ENCODE measurements at places on chromosomes 12 and 14. TPM values are rescaled to one million over a fixed set of nuclear protein-coding genes. Genes with fewer than 3 reads are reported as not detected.

DNA sequence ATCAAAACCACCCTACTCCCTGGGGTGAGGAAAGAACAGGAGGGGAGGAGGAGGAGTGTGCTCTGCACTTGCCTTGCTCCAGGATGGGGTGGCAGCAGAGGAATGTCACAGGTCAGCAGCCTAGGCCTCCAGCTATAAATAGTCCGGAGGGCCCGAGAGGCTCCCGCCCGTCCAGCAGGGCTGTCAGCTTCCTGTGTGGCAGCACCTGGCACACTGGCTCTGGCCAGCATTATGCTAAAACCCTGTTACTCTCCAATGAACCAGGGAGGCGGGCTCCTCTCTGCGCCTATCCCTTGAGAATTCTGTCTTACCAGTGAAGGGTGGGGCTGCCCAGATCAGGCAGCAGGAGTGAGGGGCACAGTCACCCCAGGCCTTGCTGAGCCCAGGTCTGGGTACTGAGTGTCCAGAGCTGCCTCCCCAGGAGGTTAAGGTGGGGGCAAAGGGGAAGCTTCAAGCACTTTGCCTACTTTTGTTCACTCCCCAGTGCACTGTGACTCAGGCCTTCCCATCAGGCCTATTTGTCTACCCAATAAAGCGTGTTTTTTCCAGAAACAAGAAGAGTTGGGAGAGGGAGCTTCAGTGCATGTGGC is 1.2 kb upstream of the COX14 start:
- peak; percentile 61 for DNase-seq

GRCh38 chr12:1188016-1188415 is 197.0 kb downstream of the ERC1 start:
- DNase-seq, result no peak

GRCh38 chr12:31984806-31985591 is 25.8 kb downstream of the RESF1 start:
- no peak for DNase-seq

DNA sequence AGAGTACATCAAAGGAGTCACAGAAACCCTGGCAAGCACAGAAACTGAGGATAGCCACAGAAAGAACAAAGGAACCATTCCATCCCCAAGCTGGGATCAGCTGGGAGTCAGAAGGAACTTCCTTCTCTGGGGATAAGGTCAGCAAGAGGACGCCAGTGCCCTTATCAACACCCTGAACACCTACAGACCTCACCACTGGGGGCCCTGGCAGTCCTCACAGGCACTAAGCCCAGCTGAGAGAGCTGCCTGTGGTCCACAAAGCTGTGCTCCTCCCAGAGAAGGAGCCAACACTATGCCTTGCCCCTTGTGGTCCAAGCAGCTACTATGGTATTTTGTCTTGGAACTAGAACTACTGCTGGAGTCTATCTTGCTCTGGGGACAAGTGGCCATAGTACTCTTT is 171.1 kb upstream of the CCDC196 start:
- no peak for DNase-seq

Gene SUDS3
- 22.1 TPM for total RNA-seq

DNA sequence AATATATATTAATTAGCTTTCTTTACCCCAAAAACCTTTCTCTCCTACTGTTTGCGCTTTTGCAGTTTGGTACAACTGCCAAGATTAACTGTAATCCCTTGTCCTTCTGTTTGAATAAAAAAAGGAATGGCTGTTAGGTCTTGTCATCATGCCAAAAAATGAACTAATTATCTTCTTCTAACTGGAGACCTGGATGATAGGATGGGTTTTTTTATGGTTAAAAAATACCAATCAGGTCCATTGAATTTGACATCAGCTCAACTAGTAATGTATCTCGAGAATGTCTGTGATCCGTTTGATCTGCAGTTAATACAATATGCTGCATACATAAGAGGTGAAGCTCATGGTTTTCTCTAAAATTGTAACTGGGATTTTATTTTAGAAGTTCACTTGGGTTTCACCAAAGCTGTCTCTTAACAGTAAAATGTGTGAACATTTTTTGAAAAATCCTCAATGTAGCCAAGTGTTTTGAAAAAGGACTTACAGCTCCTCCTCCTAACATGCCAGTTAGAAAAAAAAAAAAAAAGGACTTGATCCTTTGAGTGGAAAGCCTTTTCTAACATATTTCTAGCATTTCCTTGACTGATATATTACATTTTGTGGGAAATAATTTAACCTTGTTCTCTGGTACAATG is 96.8 kb downstream of the SRGAP1 start:
- no peak for DNase-seq

GRCh38 chr12:12216349-12217017 is 50.4 kb downstream of the LRP6 start:
- DNase-seq, result no peak

Gene CLEC9A
- total RNA-seq, result not detected

GRCh38 chr12:19988001-19988400 is 380.3 kb upstream of the PDE3A start:
- no peak for DNase-seq

Gene PRICKLE1
- total RNA-seq, result 5.6 TPM

DNA sequence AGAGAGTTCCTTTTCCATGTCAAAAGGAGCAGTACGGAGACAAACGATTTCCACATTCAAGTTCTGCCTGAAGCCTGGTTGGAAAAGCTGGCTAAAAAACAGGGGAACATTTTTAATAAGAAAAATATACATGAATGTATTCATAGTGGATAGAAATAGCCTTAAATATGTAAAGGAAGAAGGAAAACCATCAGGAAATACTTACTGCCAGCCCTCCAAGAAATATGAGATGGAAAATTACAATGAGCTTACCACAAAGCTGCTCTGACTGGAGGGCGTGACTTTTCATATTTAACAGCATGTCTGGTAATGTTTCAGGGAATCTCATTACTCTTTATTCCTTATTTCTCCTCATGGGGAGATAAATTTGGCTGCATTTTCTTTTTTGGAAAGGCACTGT is 75.9 kb upstream of the ZDHHC17 start:
- DNase-seq, result no peak

GRCh38 chr14:21997300-21997699 is 323.7 kb upstream of the OR4E1 start:
- DNase-seq, result peak; percentile 37

Gene CEBPE
- total RNA-seq, result not detected

DNA sequence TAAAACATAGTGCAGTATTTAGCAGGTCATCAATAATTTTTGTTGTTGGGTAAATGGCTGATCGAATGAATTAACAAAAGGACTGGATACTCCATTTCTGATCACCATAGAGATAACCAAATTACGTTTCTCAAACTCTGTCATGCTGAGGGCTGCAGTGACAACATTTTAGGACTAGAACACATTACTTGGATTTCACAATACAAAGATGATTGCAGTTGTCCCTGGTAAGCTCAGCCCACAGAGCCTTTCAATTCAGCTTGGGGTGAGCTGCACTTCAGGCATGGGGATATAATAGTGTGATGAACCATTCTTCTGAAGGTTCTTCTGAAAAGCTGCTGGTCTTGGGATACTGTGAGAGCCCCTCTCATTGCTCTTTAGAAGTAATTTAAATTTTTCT is 74.3 kb downstream of the FAR2 start:
- DNase-seq, result no peak

DNA sequence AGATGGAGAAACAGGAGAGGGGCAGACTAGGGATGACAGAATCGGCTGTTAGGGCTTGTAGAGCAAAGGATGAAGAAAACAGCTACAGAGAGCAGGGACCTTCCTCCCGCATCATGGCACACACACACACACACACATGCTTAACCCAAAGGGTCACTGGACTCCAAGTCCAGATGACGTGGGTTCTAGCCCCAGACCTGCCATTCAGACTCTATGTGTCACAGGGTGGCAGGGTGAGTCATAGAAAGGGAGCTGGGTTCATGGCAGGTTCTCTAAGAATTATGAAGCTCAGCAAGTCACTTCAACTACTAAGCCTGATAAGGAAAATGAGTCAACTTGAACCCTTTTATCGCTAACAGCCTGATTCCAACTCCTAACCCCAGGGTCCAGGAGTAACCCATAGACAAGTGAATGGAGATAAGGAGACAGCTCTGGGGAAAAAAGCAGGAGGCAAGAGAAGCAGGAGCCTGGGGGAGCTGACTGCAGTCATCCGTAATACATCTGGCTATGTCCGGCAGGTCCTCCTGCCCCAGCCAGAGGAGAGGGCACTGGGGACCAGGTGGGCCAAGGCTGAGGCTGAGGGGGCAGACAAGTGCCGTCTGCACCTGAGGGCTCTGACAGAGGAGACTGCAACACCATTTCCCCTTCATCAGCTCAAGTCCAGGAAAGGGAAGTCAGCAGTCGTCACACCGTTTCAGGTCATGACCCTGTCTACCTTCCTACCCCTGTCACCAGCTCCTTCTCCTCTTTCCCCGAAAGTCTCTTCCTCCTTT is 3.6 kb upstream of the TNFRSF1A start:
- peak; percentile 94 for DNase-seq

- DNase-seq, result no peak
These were observed 14.1 kb downstream of the EIF5 start for GRCh38 chr14:103348154-103348553.

GRCh38 chr14:65195042-65195719 is 92.9 kb upstream of the MAX start:
- no peak for DNase-seq

DNA sequence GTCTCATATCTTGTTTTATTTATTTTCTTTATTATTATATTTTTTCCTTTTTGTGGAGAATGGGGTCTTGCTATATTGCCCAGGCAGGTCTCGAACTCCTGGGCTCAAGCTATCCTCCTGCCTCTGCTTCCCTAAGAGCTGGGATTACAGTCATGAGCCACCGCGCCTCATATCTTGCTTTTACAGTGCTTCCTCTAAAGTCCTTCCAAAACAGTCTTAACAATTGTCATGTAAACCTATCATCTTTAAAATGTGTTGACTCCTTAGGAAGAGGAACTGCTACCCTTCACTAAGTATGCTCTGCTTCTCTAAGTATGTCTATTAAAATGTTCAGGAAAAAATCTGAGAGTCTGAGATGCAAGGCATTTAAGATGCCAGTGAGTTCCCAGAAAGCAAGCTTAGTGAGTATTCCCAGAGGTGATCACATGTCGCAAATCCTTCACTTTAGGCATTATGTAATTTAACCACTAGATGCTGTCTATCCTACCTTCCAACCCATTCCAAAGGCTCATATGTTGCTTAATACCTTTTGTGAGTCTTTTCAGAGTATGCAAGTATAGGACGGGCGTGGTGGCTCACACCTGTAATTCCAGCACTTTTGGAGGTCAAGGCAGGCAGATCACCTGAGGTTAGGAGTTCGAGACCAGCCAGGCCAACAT is 19.7 kb upstream of the FOXJ2 start:
- no peak for DNase-seq

Gene AHSA1
- 428 TPM for total RNA-seq

Gene IGFBP6
- 58.5 TPM for total RNA-seq

DNA sequence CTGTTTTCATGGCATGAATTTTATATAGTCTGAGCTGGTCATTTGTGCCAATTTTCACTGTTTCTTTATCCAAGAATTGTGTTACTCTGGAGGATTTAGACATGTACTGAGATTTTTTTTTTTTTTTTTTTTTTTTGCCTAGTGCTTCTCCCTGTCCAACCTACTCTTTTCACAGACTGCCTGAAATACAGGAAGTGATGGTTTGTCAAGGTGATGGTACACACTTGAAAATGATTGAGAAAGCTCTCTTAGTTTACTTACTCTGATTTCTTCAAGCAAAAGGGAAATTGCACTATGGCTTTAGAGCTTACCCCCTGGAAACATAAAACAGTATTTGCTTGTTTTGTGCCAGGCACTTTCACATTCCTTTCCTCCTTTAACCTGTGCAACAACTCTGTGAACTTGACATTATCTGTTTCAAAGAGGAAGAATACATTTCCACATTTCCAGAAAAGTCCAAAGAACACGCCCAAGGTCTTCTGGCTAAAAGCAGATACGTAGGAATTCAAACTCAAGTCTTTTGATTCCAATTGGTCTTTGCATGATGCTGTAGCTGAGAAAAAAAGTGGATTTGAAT is 181.1 kb downstream of the SLC15A5 start:
- no peak for DNase-seq

GRCh38 chr12:79546466-79547043 is 144.2 kb downstream of the PAWR start:
- peak; percentile 93 for DNase-seq

- peak; percentile 34 for DNase-seq
These were observed 534.7 kb downstream of the RPS29 start for GRCh38 chr14:49051328-49052060.

Gene GARIN6
- not detected for total RNA-seq

Gene KCNC2
- total RNA-seq, result not detected

DNA sequence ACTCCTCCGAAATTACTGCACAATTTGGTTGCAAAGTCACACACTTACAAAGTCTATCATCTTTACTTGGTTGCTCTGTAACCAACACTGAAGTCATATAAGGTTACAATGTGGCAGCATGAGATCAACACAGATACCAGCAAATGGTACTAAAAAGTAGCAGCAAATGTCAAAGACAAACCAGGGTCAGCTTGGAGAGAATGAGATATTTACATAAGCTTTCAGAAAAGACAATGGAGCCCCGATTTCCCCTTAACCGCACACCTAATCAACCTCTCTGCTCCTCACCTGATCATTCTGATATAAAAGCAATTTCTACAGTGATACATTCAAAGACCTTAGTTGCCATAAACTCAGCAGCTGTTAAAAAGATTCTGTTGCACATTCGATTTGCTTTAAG is 76.4 kb upstream of the FOXN3 start:
- DNase-seq, result no peak

- no peak for DNase-seq
These were observed 196.5 kb downstream of the NOVA1 start for GRCh38 chr14:26401179-26401968.

DNA sequence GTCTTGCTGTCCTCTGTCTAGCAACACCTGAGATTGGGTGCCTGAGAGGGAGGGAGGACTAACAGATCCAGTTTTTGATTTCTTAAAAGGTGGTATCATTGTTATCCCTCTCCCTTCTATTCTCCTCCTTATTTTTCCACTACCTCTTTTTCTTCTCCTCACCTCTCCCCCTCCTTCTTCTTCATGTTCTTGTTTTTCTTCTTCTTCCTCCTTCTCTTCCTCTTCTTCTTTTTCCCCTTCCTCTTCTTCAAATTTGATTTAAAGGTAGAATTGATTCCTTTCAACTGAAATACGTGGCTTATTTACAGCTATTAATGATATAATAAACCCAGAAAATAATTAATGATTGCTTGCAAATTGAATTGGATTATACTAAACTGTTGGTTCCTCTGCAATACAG is 256.8 kb upstream of the BTG1 start:
- DNase-seq, result no peak

Gene DEPDC4
- 2.4 TPM for total RNA-seq

Measured in HT1080 (cell line).